ENCODE measurements at places on chromosomes 7 and 10. TPM values are rescaled to one million over a fixed set of nuclear protein-coding genes. Genes with fewer than 3 reads are reported as not detected.

The ACBD7 gene
- total RNA-seq, result 1.5 TPM

The SMO gene
- 5.9 TPM for total RNA-seq

The PDE1C gene
- total RNA-seq, result 3.3 TPM

The GIGYF1 gene
- 79.6 TPM for total RNA-seq

The ANK3 gene
- 84.9 TPM for total RNA-seq

Data from glutamatergic neuron (in vitro differentiated cells).